ENCODE measurements at places on chromosomes 1 and 21.

DNA sequence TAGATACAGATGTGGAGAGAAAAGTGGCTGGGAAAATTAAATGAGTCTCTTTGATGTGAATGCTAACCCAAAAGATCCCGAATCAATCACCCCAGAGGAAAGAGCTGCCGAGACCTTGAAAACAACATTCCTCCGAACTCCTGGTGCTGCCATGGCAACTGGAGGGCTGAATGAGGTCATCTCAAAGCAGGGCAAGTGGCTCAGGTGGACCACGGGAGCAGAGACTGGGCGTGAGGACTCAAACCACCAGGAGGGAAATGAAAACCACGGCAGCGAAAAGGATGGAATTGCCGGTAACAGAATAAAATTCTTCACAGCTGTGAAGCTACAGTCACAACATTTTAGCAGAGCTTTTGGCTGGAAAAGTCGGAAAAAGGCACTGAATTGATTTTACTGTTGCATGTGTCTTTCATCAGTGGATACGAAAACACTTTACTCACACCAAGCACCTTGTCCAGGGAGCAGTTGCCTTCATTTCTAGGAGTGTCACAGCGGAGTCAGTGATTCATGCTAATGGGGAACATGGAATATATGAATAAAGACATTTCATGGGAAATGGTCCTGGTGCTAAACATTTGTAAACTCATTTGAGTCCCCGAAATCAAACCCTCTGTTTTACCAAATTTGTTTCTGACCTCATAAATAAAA is 23.2 kb upstream of the BECN2 start:
- no peak for DNase-seq

DNA sequence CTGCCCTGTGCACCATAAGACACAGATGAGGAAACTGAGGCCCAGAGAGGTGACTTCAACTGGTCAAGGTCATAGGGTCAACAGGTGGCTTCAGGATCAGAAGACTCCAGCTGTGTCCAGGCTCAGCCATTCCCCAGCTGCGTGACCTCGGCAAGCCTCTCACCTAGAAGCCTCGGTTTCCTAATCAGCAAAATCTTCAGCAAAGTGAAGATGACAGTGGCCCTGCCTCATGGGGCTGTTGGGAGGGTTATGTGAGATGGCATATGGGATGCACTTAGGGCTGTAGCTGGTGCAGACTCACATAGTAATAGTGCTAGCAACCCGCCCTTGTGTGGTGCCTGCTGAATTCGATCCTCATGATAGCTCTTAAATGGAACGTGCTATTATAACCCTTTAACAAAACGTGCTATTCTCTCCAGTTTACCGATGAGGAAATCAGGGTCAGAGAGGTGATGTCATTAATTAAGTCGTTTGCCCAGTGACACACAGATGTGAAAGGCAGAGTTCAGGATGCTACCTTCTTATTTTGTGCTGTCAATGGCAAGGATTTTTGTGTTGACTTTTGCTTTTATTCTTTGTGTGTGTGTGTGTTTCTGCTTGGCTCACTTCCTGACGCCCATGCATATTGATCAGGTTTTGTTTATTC is 472.9 kb downstream of the MATN1 start:
- DNase-seq, result no peak

GRCh38 chr1:224632381-224632871 is 16.3 kb downstream of the CNIH3 start:
- no peak for DNase-seq

GRCh38 chr21:44267655-44268142 is 6.0 kb upstream of the DNMT3L start:
- no peak for DNase-seq

DNA sequence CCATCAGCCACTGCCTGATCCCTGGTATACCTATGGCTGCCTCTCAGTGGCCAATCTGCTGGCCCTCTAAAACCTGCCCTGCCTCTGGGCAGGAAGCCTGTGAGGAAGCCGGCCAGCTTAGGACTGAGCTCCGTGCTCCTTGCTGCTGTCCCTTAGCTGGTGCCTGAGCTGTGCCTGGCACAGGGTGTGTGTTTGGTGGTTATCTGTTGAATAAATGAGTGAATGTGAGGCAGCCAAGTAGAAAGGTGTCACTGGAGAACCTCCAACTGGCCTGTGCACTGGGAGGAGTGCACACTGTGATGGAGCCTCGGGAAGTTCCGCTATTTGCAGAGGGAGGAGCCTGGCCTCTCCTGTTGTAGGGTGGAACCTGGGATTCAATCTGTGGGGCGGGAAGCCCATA is 63.4 kb upstream of the STUM start:
- DNase-seq, result no peak

- no peak for DNase-seq
Observed at GRCh38 chr1:147665521-147665920, 4.8 kb downstream of the ACP6 start.

DNA sequence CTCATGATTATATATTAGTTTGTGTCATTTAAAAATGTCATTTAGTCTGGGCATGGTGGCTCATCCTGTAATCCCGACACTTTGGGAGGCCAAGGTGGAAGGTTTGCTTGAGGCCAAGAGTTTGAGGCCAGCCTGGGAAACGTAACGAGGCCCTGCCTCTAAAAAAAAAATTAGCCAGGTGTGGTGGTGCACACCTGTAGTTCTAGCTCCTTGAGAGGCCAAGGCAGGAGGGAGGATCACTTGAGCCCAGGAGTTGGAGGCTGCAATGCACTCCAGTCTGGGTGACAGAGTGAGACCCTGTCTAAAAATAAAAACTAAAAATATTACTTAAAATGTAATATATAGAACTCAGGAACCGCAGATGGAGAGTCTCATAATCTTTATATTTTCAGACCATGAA is 34.6 kb downstream of the RUNX3 start:
- DNase-seq, result no peak

GRCh38 chr1:7755448-7755847 is 15.6 kb upstream of the VAMP3 start:
- no peak for DNase-seq

GRCh38 chr1:244585867-244586266 is 67.1 kb upstream of the DESI2 start:
- no peak for DNase-seq

- DNase-seq, result no peak
Observed at GRCh38 chr1:245261786-245262185, 107.0 kb downstream of the KIF26B start.

- DNase-seq, result no peak
Observed at GRCh38 chr1:108357802-108358201, 92.3 kb upstream of the NBPF6 start.

- DNase-seq, result no peak
Observed at GRCh38 chr21:14737922-14738321, 191.8 kb upstream of the SAMSN1 start.

DNA sequence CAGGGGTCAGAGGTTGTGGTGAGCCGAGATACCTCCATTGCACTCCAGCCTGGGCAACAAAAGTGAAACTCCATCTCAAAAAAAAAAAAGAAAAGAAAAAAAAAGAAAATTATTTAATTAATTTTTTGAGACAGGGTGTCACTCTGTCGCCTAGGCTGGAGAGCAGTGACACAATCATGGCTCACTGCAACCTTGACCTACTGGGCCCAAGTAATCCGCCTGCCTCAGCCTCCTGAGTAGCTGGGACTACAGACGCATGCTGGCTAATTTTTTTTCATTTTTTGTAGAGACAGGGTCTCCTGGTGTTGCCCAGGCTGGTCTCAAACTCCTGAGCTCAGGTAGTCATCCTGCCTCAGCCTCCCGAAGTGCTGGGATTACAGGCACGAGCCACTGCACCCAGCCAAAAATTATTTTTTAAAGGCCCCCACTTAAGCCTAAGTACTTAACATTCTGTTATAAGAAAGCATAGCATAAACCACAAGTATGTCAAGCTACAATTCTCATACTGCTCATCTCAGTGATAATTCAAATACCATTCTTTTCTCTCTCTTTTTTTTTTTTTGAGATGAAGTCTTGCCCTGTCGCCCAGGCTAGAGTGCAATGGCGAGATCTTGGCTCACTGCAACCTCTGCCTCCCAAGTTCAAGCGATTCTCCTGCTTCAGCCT is 19.9 kb downstream of the NUCKS1 start:
- no peak for DNase-seq

- no peak for DNase-seq
Observed at GRCh38 chr21:43923391-43923790, 58.4 kb downstream of the AGPAT3 start.

DNA sequence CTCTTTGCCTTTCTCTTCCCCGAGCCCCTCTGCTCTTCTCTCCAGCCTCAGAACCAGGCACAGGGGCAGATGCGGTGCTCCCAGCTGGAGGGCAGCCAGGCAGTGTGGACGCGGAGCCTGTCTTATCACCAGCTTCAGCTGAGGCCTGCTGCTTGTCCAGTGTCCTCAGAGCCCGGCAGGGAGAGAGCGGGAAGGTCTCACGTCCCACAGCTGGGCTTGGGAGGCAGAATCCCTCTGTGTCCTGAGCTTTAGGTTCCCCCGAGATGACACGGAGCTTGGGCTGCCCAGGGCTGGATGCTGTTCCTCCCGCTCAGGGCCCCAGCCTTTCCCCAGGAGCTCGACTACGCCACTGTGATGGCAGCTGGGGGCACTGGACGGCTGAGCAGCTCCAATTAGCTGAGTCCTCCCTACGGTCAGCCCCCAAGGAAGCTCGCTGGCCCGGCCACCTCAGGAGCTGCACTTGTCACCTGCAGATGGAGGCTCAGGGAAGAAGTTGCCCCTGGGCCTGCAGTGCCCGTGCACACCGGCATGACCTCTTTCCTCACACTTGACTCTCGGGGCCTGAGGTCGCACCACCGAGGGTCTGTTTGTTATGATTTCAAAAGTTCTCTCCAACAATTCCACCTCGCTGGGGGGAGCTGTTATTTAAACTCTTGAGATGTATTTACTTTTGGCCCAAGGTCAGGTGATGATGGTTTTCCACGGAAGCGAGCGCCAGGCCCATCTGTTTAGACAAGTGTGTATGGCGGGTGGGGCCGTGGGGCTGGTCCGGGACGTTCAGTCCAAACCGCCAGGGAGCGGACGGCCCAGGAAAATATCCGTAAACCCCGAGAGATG is 127.3 kb downstream of the SIK1 start:
- no peak for DNase-seq

GRCh38 chr1:98887507-98887906 is 117.2 kb downstream of the PLPPR5 start:
- no peak for DNase-seq

DNA sequence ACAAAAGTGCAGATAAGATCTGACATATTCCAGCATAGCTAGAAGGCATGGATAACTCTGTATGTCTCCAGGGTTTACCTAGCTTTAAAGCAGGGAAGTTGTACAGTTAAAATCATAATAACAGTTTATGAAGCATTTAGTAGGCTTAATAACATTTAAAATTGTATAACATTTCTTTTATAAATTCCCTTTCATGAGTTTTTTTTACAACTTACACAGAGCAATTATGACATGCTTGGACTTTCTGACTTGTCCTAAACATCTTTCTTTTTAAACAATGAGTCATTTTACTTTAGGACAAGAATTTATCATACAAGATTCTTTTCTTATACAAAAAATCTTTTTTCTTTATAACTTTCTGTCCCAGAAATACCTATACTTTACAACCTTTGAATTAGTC is 408.5 kb upstream of the NEGR1 start:
- no peak for DNase-seq

DNA sequence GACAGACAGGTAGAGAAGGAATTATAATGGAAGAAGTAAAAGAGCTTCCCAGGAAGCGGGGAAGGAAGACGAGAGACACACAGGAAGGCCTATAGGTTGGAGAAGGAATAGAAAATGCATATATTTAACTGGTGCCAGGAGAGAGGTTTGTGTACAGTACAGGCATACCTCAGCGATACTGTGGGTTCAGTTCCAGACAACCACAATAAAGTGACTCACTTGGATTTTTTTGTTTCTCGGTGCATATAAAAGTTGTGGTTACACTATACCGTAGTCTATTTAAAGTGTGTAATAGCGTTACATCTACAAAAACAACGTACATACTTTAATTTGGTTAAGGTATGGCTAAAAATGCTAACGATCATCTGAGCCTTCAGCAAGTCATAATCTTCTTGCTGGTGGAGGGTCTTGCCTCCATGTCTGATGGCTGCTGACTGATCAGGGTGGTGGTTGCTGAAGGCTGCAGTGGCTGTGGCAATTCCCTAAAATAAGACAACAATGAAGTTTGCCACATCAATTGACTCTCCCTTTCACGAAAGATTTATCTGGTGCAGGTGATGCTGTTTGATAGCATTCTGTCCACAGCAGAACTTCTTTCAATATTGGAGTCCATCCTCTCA is 16.0 kb downstream of the YARS1 start:
- no peak for DNase-seq

DNA sequence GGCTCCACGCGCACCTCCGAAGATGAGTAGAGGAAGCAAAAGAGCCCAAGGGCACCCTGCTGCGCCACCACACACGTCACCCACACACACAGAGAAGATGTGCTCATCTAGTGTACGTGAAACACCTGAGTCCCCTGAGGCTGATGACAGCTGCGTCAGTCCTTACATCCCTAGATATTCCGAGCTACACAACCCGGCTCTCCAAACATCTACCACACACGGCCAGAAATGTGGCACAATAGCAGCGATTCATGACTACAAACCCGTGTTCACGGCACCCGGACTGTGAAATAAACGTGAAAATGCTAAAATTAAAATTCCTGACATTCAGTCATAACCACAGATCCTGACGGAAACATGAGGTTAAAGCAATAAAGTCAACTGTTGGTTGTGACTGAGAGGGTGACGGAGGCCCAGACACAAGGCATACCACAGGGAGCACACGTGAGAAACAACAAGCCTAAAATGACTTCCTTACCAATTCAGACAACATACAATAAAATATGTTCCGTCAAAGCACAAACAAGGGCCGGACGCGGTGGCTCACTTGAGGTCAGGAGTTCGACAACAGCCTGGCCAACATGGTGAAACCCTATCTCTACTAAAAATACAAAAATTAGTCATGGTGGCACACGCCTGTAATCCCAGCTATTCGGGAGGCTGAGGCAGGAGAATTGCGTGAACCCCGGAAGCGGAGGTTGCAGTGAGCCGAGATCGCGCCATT is 7.3 kb downstream of the SSU72 start:
- no peak for DNase-seq

DNA sequence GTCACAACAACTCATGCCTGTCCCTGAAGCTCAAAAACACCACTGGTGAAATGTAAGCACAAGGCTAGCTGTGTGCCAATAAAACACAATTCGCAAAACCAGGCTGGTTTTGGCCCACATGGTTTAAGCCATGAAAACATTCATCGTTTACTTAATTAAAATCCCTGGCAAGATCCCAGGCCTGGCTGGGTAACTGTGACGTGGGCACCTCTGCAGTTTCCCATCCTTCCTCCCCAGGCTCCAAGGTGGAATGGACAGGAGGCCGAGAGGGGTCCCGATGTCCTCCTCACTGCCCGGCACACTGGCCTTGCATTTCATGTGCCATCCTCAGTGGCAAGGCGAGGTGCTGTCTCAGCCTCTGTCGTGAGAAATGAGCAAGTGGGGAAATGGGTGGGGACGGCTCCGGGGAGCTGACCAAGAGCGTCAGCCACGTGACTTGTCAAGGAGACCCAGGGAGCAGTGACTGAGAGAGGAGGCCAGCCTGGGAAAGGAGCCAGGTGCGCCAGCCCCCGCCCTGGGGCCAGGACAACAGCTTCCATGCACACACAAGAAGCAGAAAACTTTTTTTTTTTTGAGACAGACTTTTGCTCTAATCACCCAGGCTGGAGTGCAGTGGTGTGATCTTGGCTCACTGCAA is 153.1 kb upstream of the RAB4A start:
- no peak for DNase-seq

GRCh38 chr1:235397733-235398132 is 30.5 kb downstream of the TBCE start:
- DNase-seq, result no peak
